ENCODE measurements at places on chromosomes 4 and X.
A peak's percentile ranks its signal among the peaks of the same experiment; 100 is the strongest.

- DNase-seq = no peak
These were observed 36.7 kb downstream of the SLC9A6 start for GRCh38 chrX:136021903-136022302.

DNA sequence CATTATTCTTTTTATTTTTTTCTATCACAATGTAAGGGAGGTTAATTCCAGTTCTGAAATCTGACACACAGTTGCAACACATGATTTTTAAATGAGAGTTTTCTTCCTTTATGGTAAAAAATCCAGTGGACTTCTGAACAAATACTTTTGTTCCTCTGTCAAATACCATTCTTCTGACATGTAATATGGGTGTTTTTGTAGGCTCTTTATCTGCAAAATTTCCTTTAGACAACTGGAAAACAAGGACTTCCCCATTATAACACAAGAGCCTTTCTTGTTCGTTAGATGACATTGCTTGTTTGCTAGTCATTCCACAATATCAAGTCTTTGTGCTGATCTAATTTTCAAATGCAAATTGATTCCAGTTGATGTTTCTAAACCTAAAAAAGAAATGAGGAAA lies 7.7 kb downstream of the FANCB start:
- no peak for DNase-seq

- DNase-seq = no peak
These were observed 41.2 kb upstream of the APLN start for GRCh38 chrX:129695937-129696336.

- no peak for DNase-seq
These were observed 26.8 kb upstream of the TMEM184C start for GRCh38 chr4:147590249-147590920.

DNA sequence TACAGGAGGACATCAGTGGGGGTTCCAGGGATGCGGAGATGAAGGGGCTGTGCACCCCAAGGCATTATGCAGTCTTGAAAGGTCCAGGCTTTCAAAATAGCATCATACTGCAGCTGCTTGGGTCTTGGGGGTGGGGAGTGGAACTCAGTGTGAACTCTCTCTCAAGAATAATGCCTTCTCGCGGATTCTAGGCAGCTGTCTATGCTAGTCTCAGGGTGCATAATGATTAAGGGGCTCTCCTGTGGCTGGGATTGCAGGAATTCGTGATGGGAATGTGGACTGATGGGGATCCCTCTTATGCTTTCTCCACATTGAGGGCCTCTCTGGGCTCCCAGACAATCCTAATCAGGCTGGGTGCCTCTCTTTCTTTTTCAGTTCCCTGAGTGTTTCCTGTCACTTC lies 172.2 kb upstream of the ARHGAP24 start:
- DNase-seq = no peak

- no peak for DNase-seq
These were observed 304.2 kb downstream of the ARHGAP24 start for GRCh38 chr4:85779165-85779564.

DNA sequence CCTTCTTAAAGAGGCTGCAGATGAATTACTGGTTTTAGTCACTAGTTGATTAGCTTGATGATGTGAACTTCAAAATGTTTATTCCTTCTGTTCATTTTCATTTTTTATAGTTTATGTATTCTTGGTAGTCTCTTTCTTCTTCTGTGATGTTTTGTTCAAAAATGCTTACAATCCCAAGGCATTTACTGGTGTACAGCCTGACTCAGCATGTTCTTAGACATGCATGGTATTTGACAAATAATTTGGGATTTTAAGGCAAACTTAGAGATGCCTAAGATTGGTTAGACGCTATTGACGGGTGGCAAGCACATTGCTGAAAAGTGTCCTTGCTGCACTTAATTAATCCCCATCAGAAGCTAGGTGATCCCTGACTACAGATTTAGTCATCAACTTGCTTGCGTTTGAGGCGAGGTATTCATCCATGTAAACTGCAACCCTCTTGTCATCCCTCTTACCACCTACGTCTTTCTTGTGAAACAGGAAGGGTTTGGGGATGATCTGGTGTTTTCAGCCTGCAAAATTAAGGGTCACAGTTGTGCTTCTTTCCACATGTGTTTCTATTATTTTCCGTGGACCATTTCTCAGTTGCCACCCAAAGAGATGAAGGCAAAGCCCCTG lies 331.8 kb downstream of the DKK2 start:
- DNase-seq = no peak

- DNase-seq = no peak
These were observed 2.8 kb upstream of the CLCN5 start for GRCh38 chrX:49919617-49920016.

DNA sequence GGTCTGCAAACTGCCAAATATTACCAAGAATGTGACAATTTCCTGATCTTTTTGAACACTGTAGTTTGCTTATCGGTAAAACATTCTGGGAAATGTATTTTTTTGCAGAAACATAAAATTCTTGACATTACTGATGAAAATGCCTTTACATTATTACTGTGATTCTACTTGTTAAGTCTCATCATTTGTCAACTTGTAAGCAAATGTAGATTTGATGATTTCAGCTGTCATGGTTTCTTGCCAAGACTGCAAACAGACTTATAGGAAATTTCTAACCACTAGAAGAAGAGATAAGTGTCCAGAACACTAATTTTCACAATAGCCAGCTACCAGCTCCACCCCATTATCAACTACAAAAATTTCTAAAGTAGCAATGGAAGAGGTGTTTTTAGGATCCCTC lies 560.4 kb downstream of the STPG2 start:
- no peak for DNase-seq

DNA sequence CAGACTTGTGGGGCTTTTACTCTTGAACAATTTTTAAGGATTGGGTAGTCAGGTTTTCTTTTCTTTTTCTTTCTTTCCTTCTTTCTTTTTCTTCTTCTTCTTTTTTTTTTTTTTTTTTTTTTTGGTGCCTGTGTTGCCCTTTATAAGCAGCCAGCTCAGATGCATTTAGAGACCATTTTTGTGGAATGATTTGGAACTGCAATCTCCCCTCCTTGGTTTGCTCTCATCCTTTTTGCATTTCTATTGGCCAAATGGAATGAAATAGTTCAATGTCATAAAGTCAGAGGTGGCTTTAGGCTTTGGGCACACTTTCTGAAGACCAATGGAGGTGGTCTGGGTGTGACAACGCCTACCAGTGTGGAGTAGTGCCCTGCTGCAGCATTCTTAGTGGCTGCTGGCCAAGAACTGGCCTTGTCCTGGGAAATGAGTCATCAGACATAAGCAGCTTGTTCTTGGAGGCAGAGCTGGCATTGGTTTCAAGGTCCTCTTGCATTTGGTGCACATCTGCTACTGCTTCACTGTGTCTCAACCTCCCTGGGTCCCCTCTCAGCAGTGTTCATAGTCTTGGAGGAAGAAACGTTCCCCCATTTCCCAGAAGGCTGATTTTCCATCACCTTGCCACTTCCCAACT lies 84.5 kb downstream of the CT47B1 start:
- DNase-seq = no peak

DNA sequence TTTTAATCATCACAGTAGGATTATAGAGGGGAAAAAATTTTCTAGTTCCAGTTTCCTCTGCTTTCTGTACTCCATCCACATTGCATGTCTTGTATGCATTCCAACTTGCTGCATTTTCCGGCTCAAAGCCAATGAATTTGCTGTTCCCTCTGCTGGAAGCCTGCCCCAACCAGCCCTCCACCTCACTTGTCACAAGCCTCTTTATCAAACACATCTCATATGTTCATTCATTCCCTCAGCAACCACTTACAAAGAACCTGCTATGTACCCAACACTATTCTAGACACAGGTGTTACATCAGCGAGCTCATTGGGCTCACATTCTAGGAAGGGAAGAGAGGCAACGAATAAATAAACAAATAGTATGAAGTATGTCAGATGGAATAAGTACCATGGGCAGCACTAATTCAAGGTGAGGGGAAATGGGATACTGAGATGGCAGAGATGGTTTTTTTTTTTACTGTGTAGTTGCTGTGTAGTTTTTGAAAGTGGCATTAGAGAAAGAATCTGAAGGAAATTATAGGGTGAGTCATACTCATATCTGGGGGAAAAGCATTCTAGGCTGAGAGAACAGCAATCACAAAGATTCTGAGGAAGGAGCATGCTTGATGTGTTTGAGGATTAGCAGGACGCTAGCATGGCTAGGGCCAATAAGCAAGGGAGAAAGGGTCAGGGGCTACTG lies 332.5 kb downstream of the PDGFC start:
- DNase-seq = no peak

GRCh38 chrX:103215425-103215991 lies 600 bp downstream of the BEX4 start:
- DNase-seq = peak; percentile 6

GRCh38 chr4:27048429-27049238 lies 188.0 kb downstream of the STIM2 start:
- DNase-seq = no peak

- DNase-seq = no peak
These were observed 46.5 kb upstream of the RELL1 start for GRCh38 chr4:37732526-37733186.

GRCh38 chr4:13762130-13762529 lies 134.6 kb upstream of the BOD1L1 start:
- no peak for DNase-seq

DNA sequence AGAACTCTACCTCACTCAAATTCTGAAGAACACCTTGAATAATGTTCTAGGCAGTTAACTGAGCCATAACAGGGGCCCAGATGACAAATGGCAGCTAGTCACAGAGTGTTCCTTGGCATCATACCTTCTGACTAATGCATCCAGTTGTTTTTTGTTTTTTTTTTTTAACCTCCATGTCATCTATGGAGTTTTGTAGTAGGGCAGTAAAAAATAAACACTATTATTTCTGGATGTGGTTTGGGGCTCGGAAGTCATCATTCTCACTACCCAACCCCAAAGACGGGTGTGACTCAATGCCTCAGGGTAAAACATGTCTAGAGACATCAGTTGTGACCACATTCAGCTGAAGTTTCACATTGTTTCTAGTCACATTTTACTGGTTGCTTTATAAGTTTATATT lies 31.2 kb upstream of the MCF2 start:
- DNase-seq = no peak

GRCh38 chr4:40662962-40663604 lies 33.4 kb upstream of the RBM47 start:
- DNase-seq = no peak

DNA sequence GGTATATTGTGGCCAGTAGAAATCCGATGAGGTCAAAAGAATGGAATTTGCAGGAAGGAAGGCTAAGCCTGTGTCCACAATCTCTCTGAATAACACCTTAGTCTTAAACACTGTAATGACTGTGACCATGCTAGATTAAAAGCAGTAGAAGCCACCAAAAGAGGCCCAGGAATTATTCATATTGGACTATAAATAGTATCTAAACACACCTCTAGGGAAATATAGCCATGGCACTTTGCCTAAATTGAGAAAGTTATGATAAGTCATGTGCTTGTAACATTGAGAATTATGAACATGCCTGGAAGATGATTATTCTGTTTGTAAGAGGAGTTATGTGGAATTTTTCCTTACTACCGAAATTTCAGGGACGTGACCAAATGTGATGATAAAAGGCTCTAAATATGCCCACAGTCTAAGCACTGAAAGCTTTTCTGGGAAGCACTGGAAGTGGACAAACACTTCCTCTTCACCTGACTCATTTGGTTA lies 298.5 kb downstream of the KCTD8 start:
- DNase-seq = no peak

- no peak for DNase-seq
These were observed 277.7 kb upstream of the TET2 start for GRCh38 chr4:104868958-104869357.

- no peak for DNase-seq
These were observed 75.2 kb downstream of the IL1RAPL2 start for GRCh38 chrX:104641176-104641575.

DNA sequence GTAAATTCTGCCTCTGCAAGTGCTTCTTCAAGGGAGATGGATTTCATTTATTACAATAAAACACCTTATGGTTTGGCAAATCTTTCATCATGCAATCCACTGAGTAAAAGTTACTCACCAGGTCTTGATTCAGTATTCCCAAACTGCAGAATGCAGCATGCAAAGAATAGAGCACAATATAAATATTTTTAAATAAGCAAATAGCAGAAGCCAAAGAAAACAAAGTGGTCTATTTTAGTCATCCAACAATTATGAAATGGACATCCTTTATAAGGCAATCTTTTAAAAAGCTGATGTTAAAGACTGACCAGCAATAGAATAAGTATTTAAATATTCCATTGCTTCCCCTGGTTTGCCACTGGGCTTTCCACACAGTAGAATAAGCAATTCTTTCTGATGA lies 59.5 kb downstream of the SLC39A8 start:
- DNase-seq = no peak

- DNase-seq = no peak
These were observed 83.7 kb downstream of the PCYT1B start for GRCh38 chrX:24563291-24564010.

GRCh38 chr4:147760176-147760575 lies 28.3 kb downstream of the ARHGAP10 start:
- DNase-seq = no peak

DNA sequence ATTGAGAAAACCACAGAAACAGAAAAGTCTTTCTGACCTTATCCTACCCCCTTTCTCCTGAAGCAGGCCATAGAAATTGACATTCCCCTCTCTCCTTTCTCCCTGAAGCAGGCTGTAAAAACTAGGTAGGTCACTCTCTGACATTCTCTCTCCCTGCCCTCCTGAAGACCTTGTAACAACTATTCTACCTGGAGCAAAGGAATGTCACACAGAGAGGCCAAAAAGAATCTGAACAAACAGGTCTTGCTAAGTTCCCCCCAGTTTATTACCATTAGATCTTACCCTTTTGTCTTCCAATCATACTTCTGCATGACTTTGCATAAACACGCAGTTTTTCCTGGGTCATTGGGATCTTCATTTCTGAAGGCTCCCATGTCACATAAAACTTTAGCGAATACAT lies 198.3 kb upstream of the GYPA start:
- DNase-seq = no peak
